ENCODE measurements at places on chromosomes 3 and 15. TPM values are rescaled to one million over a fixed set of nuclear protein-coding genes. Genes with fewer than 3 reads are reported as not detected.

GRCh38 chr15:62046078-62046743, 14.0 kb downstream of the VPS13C start:
- H3K27me3 ChIP-seq = no peaks in the 10 kb centered on the region
- no peak for DNase-seq
- peaks cover 14% of the 10 kb centered on the region for H3K4me1 ChIP-seq
- peak overlapping the region; percentile 23 for H3K4me3 ChIP-seq

DNA sequence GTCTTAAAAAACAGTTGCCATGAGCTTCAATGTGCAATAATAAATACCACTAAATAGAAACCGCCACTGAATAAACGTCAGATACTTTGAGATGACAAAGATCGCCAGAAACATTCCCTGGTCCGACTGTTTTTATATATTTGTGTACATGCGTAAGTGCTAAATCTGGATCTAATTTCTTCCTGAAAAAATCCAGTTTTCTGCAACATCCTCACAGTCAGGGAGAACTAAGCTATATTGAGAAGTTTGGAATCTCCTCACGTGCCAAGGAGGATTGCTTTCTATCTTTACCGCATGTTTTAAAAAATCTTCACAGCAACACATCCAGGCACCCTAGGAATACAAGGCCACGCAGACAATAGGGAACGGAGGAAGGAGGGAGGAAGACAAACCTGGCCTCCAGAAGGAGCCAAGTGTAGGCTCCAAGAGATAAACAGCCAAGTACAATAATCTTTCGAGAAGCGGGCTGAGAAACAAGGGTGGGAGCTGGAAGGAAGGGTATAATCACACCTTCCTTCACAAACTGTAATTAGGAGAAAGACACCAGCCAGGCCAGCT, 5.7 kb downstream of the VGLL4 start:
- DNase-seq = no peak
- H3K27ac ChIP-seq = no peak overlapping the region
- H3K27me3 ChIP-seq = no peaks in the 10 kb centered on the region
- peak overlapping the region; percentile 20 for H3K4me3 ChIP-seq
- peaks cover 74% of the 10 kb centered on the region for H3K4me1 ChIP-seq

- peaks cover 27% of the 10 kb centered on the region for H3K4me1 ChIP-seq
- no peak overlapping the region for H3K4me3 ChIP-seq
- DNase-seq = peak; percentile 77
- H3K27me3 ChIP-seq = no peaks in the 10 kb centered on the region
- no peak overlapping the region for H3K27ac ChIP-seq
Observed at GRCh38 chr3:9168241-9168741, 81.2 kb downstream of the SRGAP3 start.

DNA sequence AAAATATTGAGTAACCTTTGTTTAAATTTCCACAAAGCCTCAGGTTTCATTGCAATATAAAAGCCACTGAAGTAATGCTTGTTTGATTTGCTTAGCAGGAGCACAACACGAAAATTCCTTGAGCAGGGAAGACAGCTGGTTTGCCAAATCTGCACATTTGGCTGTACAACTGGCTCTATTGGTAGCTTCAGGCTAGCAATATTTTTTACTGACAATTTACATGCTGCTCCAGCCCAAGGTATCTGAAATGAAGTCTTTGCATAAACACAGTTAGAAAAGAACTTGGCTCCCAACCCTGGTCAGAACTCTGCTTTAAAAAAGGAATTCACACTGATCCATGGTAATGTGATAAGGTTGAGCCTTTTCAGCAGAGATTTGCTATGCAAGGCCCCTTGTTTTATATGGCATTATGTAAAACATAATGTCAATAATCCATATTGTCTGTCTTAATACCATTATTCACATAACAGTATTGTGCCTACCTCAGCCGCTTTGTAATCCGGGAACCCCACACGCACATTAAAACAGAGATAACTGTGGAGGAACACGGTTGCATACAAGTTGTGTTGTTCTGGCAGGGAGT, 55.7 kb upstream of the CHL1 start:
- no peak overlapping the region for H3K27ac ChIP-seq

DNA sequence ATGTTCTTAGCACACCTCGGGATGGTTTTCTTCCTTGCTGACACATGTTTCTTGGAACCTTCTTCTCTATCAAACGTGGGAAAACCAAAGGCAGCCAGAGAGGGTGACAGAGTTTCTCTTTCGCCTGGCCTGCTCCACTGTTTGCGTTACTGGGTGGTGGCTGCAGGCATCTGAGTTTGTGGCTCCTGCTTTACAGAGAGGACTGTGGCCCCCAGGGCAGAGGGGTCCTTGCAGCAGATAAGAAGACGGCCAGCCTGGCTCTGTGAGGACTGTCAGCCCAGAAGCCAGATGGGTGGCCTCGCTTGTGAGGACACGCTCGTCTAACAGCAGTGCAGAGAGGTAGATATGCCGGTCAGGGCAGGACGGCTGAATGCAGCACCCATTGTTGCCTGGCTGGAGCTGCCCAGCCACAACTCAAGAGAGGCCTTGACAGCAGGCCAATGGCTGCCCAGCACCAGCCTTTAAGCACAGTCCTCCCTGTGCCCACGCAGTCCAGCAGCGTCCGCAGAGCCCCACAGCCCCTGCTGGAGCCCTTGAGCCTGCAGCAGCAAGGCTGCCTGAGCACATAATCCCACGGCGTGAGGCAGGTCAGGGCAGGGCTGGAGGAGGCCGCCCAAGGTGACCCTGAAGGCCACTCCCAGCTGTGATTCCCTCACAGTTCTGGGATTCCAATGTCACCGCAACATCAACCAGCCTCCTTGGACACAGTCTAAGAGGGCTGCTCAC, 15.0 kb upstream of the SPTBN5 start:
- no peak for DNase-seq
- H3K36me3 ChIP-seq = peaks cover 48% of the 10 kb centered on the region
- peaks cover 6% of the 10 kb centered on the region for H3K4me1 ChIP-seq
- no peak overlapping the region for H3K4me3 ChIP-seq
- no peak overlapping the region for H3K27ac ChIP-seq
- no peaks in the 10 kb centered on the region for H3K27me3 ChIP-seq

DNA sequence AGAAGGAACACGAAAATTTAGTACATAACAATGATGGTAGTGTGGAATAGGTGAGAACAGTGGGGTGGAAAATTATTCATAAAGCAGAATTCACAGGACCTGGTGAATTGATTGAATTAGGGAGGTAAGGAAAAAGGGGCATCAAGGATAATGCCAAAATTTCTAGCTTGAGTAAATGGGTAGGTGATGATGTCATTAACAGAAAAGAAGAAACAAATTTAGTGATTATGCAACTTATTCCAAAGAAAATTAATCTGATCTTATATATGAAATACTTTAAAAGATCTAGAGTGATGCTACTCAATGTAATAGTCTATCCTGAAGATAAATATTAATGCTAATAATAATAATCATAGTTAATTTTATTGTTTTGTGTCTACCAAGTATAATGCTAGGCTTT, 544.6 kb upstream of the LMCD1 start:
- H3K4me3 ChIP-seq = no peak overlapping the region
- no peaks in the 10 kb centered on the region for H3K27me3 ChIP-seq
- H3K27ac ChIP-seq = no peak overlapping the region
- DNase-seq = no peak
- no peaks in the 10 kb centered on the region for H3K4me1 ChIP-seq

- H3K4me1 ChIP-seq = no peaks in the 10 kb centered on the region
- H3K4me3 ChIP-seq = no peak overlapping the region
- H3K27ac ChIP-seq = no peak overlapping the region
- DNase-seq = no peak
- no peaks in the 10 kb centered on the region for H3K27me3 ChIP-seq
Observed at GRCh38 chr3:80055306-80055705, 287.5 kb upstream of the ROBO1 start.

DNA sequence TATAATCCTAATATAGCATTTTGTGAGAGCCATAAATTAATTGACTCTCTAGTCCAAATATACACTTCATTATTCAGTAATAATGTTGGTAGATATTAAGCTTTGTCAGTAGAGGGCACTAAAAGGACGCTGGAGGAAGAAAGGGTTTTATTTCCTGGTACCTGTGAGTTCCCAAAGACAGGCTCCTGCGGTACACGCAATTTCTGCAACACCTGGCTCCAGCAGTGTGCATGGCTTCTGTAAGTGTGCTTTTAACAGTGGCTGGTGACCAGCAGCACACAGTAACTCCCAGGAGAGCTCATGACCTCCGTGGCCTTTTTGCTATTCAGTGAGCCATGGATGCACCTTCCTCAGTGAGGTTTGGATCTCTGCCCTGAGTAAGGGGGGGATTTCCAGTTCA, 338.3 kb upstream of the ZNF385D start:
- no peak for DNase-seq
- no peaks in the 10 kb centered on the region for H3K4me1 ChIP-seq
- no peaks in the 10 kb centered on the region for H3K36me3 ChIP-seq
- H3K27me3 ChIP-seq = no peaks in the 10 kb centered on the region

GRCh38 chr15:29092376-29093064, 177.1 kb downstream of the NSMCE3 start:
- H3K4me1 ChIP-seq = peaks cover 11% of the 10 kb centered on the region
- H3K36me3 ChIP-seq = no peaks in the 10 kb centered on the region
- H3K27me3 ChIP-seq = no peaks in the 10 kb centered on the region
- DNase-seq = no peak
- no peak overlapping the region for H3K4me3 ChIP-seq
- no peak overlapping the region for H3K27ac ChIP-seq

Gene GNAI2
- 267 TPM for total RNA-seq

Gene ISLR
- not detected for total RNA-seq

Gene HDGFL3
- total RNA-seq = 19.1 TPM

Gene RARRES1
- 0.21 TPM for total RNA-seq

Gene CNTN3
- total RNA-seq = not detected

Gene EXD1
- not detected for total RNA-seq

Gene CCDC12
- total RNA-seq = 65.3 TPM

Gene CLDN18
- not detected for total RNA-seq

Gene LTK
- 0.25 TPM for total RNA-seq

Measured in activated T-helper 2 cell treated with anti-CD3 and anti-CD28 coated beads, Interferon-gamma antibody, Interleukin-2, Interleukin-4, amounts not matched to agents 10 μg/mL and 5 μg/mL and 100 μg/mL, durations not matched to agents 14 hours and 24 hours and 36 hours (primary cell).